ENCODE measurements at places on chromosomes 13 and 19. TPM values are rescaled to one million over a fixed set of nuclear protein-coding genes. Genes with fewer than 3 reads are reported as not detected.

DNA sequence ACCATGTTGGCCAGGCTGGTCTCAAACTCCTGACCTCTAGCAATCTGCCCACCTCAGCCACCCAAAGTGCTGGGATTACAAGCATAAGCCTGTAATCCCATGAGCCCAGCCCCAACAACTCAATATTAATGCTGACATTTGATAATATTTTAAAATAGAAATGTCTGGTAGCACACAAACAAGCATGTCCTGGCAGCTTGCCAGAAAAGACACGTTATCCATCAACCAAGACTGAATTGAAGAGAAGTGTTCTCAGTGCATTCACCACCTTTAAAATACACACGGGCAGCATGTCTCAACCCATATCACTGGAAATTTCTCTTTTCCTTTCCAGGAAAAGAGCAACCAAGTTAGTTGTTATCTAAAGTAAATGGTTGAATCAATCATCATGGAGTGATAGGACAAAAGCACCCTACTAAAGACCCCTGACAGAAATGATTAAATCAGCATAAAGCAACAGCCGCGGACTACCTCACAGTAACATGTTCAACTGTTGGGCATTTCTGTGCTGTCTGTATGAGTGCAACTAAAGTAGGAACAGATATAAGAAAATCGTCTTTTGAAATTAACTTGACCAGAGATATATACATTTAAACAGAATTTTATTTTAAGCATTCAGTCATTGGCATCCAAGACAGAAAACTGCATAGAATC lies 25.0 kb downstream of the LHFPL6 start:
- no peaks in the 10 kb centered on the region for H3K36me3 ChIP-seq
- no peak overlapping the region for H3K27ac ChIP-seq

- H3K36me3 ChIP-seq, result 0 out of 3 replicates have a peak, but pooled peaks cover 2% of the 10 kb centered on the region
- H3K4me1 ChIP-seq, result peaks cover 41% of the 10 kb centered on the region
- no peak overlapping the region for H3K4me3 ChIP-seq
Measured at GRCh38 chr13:49749848-49750247, 42.6 kb downstream of the KPNA3 start.

DNA sequence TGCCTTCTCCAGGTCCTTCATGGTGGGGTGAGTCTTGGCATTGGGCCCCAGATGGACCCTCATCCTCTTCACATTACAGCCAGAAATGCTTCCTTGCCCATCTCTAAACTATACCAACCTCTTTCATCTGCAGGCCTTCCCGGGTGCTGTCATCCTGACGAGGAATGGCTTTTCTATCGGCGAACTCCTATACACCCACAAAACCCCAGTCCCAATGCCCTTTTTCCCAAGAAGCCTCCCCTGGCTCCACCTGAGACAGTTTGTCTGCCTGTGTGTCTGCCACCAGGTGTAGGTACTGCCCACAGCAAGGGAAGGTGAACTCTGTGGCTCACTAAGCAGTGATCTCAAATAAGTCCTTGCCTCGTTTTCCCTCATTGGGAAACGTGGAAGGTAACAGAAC lies 55.3 kb downstream of the PTPRS start:
- H3K4me1 ChIP-seq, result peaks cover 34% of the 10 kb centered on the region
- H3K27me3 ChIP-seq, result no peaks in the 10 kb centered on the region
- peaks cover 25% of the 10 kb centered on the region for H3K36me3 ChIP-seq
- DNase-seq, result no peak

DNA sequence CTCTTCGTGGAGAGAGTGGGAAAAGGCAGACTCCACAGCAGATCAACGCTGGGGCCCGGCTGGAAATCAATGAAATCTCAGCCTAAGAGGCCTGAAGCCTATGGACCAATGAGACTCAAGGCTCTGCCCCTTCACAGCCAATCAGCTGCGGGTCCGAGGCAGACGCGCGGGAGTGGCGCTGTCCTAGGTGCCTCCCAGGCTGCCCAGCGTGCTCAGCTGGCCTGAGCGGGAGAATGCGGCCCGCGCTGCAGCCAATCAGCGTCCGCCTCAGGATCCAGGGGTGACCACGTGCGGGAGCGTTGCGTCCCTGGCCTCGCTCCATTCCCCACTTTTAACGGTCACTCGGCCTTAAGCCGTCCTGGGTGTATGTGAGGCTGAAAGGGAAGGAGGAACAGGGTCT lies at the start of gene ZBTB32:
ZBTB32 (plus strand) TSS at position 341 of the 400 bp plus-strand sequence. CDS start 10,069 bp downstream, outside the sequence.
- peaks cover 23% of the 10 kb centered on the region for H3K4me1 ChIP-seq
- DNase-seq, result no peak
- no peaks in the 10 kb centered on the region for H3K27me3 ChIP-seq
- H3K27ac ChIP-seq, result no peak within 1 kb of the TSS

GRCh38 chr19:5949792-5950305 lies 28.1 kb downstream of the RANBP3 start:
- H3K4me1 ChIP-seq, result peaks cover 36% of the 10 kb centered on the region
- no peak overlapping the region for H3K4me3 ChIP-seq
- H3K36me3 ChIP-seq, result peaks cover 21% of the 10 kb centered on the region
- DNase-seq, result no peak

The ATP12A gene
- total RNA-seq, result not detected

The CLEC17A gene
- not detected for total RNA-seq

The MYBPC2 gene
- total RNA-seq, result 0.67 TPM

DNA sequence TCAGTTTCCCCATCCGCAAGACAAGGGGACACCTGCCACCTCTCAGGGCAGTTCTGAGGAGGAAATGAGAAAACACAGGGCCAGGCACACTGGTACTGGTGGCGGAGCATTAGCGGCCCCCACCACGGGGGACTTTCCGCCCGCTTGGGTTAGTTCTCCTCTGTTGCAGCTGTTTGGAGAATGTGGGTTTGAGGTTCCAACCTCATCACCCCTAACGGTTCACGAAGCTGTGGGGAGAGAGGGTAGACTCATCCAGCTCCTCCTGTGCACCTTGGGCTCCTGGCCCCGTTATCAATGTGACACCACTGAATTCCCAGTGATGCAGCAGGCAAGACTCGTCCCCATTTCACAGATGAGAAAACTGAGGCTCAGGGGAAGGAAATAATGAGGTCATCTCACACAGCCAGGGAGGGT lies 10.3 kb downstream of the PTPRS start:
- H3K36me3 ChIP-seq, result no peaks in the 10 kb centered on the region
- no peak for DNase-seq
- no peaks in the 10 kb centered on the region for H3K27me3 ChIP-seq
- H3K4me3 ChIP-seq, result no peak overlapping the region
- no peak overlapping the region for H3K27ac ChIP-seq
- H3K4me1 ChIP-seq, result no peaks in the 10 kb centered on the region

- H3K36me3 ChIP-seq, result no peaks in the 10 kb centered on the region
- no peak overlapping the region for H3K4me3 ChIP-seq
- H3K27ac ChIP-seq, result no peak overlapping the region
- no peaks in the 10 kb centered on the region for H3K27me3 ChIP-seq
- DNase-seq, result no peak
Measured at GRCh38 chr13:55359067-55359466, 1781.7 kb upstream of the PRR20A start.

GRCh38 chr19:45471111-45471930 lies 3.5 kb downstream of the FOSB start:
- H3K4me3 ChIP-seq, result no peak overlapping the region
- H3K27me3 ChIP-seq, result peaks cover 12% of the 10 kb centered on the region
- no peak for DNase-seq

The IFNL4 gene
- total RNA-seq, result not detected

The SLC25A15 gene
- total RNA-seq, result 47.6 TPM

DNA sequence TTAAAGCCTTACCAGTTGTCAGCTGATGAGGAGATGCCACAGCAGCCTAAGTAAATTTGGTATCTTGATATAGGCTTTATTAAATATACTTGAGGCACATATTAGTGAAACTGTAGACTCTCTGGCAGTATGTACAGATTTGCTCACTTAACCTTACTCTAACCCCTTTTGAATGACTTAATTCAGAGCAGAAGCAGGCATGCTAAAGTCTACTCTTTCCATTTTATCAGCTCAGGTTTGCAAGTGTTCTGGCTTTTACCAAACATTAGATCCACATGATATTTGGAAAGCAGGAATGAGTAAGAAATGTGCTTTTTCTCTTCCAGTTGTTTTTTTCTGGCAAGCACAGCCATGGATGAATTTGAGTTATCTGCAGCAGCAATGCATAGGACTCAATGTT lies 541.0 kb upstream of the PCDH9 start:
- no peak overlapping the region for H3K4me3 ChIP-seq
- no peaks in the 10 kb centered on the region for H3K36me3 ChIP-seq
- no peaks in the 10 kb centered on the region for H3K27me3 ChIP-seq
- H3K4me1 ChIP-seq, result no peaks in the 10 kb centered on the region

DNA sequence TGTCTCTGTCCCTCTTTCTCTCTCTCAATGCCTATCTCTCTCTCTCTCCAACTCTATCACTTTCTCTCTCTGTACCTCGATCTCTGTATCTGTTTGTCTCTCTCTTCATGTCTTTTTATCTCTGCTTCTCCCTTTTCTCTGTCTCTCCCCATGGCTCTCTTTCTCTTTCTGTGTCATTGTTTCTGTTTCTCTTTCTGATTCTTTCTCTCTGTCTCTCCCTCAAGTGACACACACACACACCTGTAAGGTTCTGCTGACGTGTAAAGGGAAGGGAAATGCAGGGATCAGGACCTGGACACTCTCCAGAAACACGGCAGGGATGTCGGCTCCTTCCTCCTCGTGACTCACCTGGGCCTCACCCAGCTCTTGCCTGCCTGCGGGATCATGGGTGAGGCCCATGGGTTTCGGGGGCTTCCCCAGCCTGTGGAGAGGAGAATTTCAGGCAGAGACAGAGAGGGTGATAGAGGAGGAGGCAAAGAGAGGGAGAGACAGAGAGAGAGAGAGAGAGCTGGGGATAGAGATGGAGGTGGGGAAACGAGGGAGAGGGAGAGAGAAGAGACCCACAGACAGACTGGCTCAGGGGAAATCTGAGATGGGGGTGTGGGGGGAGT lies 5.4 kb upstream of the PLAUR start:
- no peak overlapping the region for H3K27ac ChIP-seq
- H3K27me3 ChIP-seq, result peaks cover 11% of the 10 kb centered on the region
- H3K4me3 ChIP-seq, result no peak overlapping the region
- H3K4me1 ChIP-seq, result peaks cover 12% of the 10 kb centered on the region

The COX7A1 gene
- total RNA-seq, result not detected

The KLHL1 gene
- not detected for total RNA-seq

GRCh38 chr13:77583581-77583980 lies 48.1 kb downstream of the SCEL start:
- H3K27ac ChIP-seq, result no peak overlapping the region
- H3K4me3 ChIP-seq, result no peak overlapping the region
- no peaks in the 10 kb centered on the region for H3K27me3 ChIP-seq
- no peaks in the 10 kb centered on the region for H3K36me3 ChIP-seq
- no peaks in the 10 kb centered on the region for H3K4me1 ChIP-seq
- DNase-seq, result no peak

The TPM4 gene
- 226 TPM for total RNA-seq

GRCh38 chr13:73397496-73398305 lies 338.9 kb downstream of the KLF5 start:
- H3K27ac ChIP-seq, result no peak overlapping the region
- no peaks in the 10 kb centered on the region for H3K36me3 ChIP-seq
- no peaks in the 10 kb centered on the region for H3K27me3 ChIP-seq

The RB1 gene
- total RNA-seq, result 35.7 TPM

DNA sequence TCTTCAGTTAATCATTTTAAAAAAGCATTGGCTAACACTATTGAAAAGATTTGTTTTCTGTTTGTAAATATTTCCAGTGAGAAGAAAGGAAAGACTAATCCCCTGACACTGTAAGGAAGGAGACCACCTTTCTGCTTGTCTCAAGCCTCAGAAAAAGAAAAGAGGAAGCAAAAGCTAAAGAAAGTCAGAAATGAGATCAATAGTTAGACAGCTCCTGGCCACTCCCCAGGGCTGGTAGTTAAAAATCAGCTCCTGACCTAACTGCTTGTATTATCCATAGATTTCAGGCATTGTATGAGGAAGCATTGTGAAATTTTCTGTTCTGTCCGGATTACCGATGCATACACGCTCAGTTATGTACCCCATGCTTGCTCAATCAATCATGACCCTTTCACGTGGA lies 76.6 kb downstream of the ZNF486 start:
- no peaks in the 10 kb centered on the region for H3K4me1 ChIP-seq
- DNase-seq, result no peak
